ENCODE measurements at places on chromosomes 6 and 20. TPM values are rescaled to one million over a fixed set of nuclear protein-coding genes. Genes with fewer than 3 reads are reported as not detected.
A peak's percentile ranks its signal among the peaks of the same experiment; 100 is the strongest.

ZSCAN9 gene
- total RNA-seq, result 11.7 TPM

- peak; percentile 82 for DNase-seq
These were observed 5.1 kb downstream of the PRND start for GRCh38 chr20:4726710-4727397.

- DNase-seq, result no peak
These were observed 77.5 kb upstream of the RIPOR2 start for GRCh38 chr6:25013246-25013645.

DNA sequence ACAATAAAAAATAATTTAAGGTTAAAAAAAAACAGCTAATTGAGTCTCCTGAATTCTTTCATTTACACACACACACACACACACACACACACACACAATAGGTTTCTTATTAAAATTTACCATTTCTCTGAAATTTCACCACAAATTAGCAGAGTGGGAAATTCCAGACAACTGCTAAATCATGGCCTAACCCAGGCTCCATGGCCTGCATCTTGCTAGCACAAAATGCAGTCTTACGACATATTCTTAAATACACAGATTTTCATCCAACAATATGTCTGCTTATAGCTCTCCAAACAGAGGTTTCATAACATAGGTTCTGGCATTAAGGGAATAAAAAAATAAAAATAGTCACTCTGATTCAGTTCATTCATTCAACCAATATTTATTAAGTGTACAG is 46.9 kb downstream of the SOD2 start:
- no peak for DNase-seq

- peak; percentile 57 for DNase-seq
These were observed 287.6 kb downstream of the PHF3 start for GRCh38 chr6:63923139-63923739.
